ENCODE measurements at places on chromosomes 4 and X.

DNA sequence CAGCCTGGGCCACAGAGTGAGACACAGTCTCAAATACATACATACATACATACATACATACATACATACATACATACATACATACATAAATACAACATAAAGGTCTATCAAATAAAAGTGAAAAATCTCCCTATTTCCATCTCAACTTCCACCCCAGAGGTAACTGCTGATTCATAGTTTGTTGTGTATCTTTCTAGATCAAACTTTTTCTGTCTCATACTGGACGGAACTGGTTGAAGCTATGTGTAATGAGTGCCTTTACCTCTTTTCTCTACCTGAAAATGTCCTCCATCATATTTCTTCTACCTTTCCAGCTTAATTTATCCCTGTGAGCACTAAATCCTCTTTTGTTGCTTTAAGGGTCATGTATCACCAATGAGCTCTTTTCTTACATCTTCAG, 102.5 kb downstream of the HDAC8 start:
- DNase-seq: no peak

- DNase-seq: no peak
Measured at GRCh38 chr4:90403781-90404180, 276.6 kb downstream of the CCSER1 start.

- DNase-seq: no peak
Measured at GRCh38 chr4:42341518-42342026, 55.7 kb upstream of the SHISA3 start.

DNA sequence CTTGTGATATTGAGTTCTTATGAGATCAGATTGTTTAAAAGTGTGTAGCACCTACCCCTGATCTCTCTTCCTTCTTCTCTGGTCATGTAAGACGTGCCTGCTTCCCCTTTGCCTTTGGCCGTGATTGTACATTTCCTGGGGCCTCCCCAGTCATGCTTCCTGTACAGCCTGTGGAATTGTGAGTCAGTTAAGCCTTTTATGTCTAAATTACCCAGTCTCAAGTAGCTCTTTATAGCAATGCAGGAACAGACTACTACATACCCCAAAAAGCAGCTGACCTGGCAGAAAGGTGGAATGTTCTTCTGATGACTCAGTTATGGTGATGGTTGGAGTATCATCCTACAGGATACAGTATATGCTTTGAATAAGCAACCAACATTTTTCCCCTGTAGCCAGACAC, 11.4 kb upstream of the MCUB start:
- DNase-seq: no peak

GRCh38 chrX:103356130-103356798, at the start of gene TCEAL9:
Gene TCEAL9 (plus strand): TSS chrX:103356506. CDS start chrX:103357685, 1,179 bp downstream.
- no peak for DNase-seq

DNA sequence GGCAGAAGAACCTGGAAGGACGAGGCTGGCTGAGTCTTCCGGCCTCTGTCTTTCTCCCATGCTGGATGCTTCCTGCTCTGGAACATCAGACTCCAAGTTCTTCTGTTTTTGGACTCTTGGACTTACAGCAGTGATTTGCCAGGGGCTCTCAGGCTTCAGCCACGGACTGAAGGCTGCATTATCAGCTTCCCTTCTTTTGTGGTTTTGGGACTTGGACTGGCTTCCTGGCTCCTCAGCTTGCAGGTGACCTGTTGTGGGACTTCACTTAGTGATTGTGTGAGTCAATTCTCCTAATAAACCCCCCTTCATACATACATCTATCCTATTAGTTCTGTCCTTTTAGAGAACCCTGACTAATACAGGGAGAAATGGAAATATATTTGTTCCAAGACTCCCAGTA, 265.8 kb downstream of the PCDH18 start:
- no peak for DNase-seq

DNA sequence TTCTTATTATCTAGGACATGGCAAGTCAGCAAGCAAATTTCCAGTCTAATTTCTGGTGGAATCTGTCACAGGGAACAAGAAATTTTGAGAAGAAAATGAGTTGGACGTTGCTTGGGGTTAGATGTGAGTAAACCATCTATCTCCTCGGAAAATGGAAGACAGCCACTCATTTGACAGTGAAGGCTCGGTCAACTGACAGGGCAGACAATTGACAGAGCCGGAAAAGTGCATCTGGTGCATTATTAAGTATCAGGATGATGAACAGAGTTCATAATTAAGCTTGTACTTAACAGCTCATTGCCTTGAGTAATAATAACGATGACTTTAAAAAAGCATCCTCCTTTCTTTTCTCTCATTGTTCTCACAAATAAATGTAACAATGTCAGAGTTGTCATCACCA, 168.4 kb downstream of the MAD2L1 start:
- DNase-seq: no peak
